ENCODE measurements at places on chromosomes 12 and 14. TPM values are rescaled to one million over a fixed set of nuclear protein-coding genes. Genes with fewer than 3 reads are reported as not detected.

Gene CLEC14A
- 3.2 TPM for total RNA-seq

Gene TMEM132D
- total RNA-seq = 4.9 TPM

Gene SERPINA12
- not detected for total RNA-seq

Gene C12orf43
- total RNA-seq = 12.0 TPM

Gene FGD6
- total RNA-seq = 8.1 TPM

Gene RD3L
- total RNA-seq = not detected

Gene NYNRIN
- total RNA-seq = 14.5 TPM

Gene IRAK3
- 5.4 TPM for total RNA-seq

Gene ERO1A
- total RNA-seq = 24.3 TPM

Gene BICDL1
- 17.0 TPM for total RNA-seq

Gene KLRD1
- total RNA-seq = 0.25 TPM

Gene CCDC184
- total RNA-seq = 26.3 TPM

Gene RASSF3
- 5.4 TPM for total RNA-seq

Gene DDN
- 11.1 TPM for total RNA-seq

Gene ANKRD13A
- 23.1 TPM for total RNA-seq

Gene RBP5
- total RNA-seq = 0.25 TPM

Gene OTOGL
- total RNA-seq = 0.25 TPM

Gene FOXN4
- total RNA-seq = 0.25 TPM

Gene TOMM20L
- total RNA-seq = not detected

Gene SLC2A14
- total RNA-seq = under 0.01 TPM

Gene CD163
- 1.5 TPM for total RNA-seq

Gene DACT1
- total RNA-seq = 133 TPM

Gene FIGNL2
- 0.25 TPM for total RNA-seq

Gene CPNE6
- total RNA-seq = 46.2 TPM

Gene ACRBP
- total RNA-seq = 0.25 TPM

Gene TMEM121
- total RNA-seq = 20.2 TPM

Gene TRIAP1
- 8.6 TPM for total RNA-seq

Gene DPPA3
- not detected for total RNA-seq

Gene FBLN5
- 3.2 TPM for total RNA-seq

Gene EPYC
- total RNA-seq = not detected

Gene VCPKMT
- total RNA-seq = 6.6 TPM

Gene DLGAP5
- total RNA-seq = 3.9 TPM

Gene CLEC7A
- 0.74 TPM for total RNA-seq

Gene JPH4
- 40.1 TPM for total RNA-seq

Gene HCAR2
- not detected for total RNA-seq

Gene TDRD9
- 1.2 TPM for total RNA-seq

Gene AKAP6
- 107 TPM for total RNA-seq

Gene A2M
- 37.6 TPM for total RNA-seq

Gene RASSF8
- total RNA-seq = 18.2 TPM

Gene PLXNC1
- 74.3 TPM for total RNA-seq

Gene PPP1R1A
- 7.9 TPM for total RNA-seq

Gene PALS1
- total RNA-seq = 18.7 TPM

Gene SIX1
- total RNA-seq = 1.2 TPM

Gene FAM181A
- 0.74 TPM for total RNA-seq

Gene RPS6KL1
- total RNA-seq = 18.4 TPM
